CD4-positive, alpha-beta T cell treated with Interferon alpha-2 for 1 hour (primary cell): ENCODE measurements at places on chromosomes 11 and 22.

DNA sequence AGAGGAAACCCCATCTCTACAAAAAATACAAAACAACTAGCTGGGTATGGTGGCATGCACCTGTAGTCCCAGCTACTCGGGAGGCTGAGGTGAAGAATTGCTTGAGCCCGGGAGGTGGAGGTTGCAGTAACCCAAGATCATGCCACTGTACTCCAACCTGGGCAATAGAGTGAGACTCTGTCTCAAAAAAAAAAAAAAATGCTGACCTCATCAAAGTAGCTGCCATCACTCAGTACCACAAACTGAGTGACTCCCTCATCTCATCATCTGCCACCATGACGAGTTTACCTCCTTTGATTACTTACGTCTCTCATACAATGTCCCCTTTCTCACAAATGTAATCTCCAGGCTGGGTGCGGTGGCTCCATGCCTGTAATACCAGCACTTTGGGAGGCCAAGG, 117.2 kb upstream of the CLPB start:
- DNase-seq, result no peak

DNA sequence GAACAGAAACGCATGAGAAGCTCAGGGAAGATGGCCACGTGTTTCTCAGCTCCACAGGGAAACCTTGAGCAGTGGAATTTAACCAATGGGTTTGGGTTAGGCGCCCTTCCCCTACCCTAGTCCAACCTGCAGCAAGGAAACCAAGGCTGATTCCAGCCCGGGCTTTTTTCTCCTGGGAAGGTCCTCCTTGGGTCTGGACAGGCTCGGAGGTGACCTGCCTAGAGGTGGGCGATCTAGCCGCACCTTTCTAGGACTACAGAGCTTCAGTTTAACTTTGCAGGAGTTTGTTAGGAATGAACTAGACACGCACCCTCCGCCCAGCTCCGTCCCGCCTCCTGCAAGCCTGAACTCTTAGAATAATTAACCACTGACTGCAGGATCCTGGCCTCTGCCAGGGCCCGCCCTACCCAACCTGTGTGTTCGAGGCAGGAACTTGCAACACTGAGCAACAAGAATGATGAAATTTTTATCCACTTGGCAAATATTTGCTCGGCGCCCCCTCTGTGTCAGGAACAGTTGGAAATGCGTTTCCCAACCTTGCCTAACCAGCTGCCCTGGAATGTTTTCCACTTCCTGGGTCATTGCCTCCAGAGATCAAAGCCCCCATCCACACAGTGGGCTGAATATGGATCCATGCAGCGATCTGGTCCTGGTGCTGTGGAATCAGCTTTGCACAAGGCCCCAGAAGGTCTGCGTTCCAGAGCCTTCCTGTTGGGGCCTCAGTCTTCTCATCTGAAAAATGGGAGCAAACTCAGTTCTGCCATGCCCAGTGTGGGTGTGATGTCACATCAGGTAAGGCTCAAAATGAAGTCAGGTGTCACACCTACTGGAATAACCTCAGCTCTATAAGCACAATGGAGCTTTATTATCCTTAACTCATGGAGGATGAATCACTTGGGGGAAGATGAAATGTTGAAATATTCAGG, 13.3 kb downstream of the MPST start:
- DNase-seq, result no peak

GRCh38 chr11:74820763-74821162, 72.1 kb downstream of the RNF169 start:
- no peak for DNase-seq

DNA sequence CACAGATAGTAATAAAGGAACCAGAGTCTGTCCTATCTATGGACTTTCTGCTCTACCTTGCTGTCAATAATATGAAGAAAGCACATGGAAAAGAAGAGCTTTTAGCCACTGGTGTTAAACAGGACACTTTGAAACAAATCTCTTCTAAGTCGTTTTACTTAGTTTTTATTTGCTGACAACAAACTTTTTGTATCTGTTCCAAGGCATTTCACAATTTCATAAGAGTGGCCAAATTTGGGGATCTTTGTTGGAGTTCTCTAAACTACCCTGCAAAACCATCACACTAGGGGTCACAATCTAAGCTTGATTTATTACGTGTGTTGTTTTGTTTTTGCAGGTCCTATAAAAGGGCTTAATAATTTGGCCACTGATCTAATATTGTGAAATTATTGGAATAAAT, 54.4 kb downstream of the BBOX1 start:
- no peak for DNase-seq

DNA sequence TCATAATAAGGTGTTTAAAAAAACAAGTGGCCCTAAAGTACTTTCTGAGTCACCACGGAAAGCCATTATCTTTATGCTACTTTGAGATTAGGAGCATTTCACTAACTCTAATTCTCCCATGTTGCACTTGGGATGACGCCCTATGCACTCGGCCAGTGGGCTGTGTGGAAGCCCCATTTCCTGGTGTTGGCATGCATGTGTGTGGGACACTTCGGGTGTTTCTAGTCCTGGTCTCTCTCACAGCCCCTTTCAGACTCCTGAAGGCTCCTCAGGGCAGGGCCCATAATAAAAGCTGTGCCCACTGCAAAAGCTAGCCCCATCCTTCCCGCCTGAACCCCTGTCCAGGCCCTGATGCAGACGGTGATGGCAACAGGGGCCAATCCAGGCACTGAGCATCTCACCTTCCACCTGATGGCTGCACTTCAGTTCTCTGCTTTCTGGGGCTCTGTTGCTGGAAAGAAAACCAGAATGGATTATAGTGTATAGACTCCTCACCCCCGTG, 14.9 kb upstream of the FXYD2 start:
- DNase-seq, result no peak

- DNase-seq, result no peak
These were observed 11.6 kb downstream of the MMP3 start for GRCh38 chr11:102831489-102832440.

GRCh38 chr11:134616038-134616437, 204.0 kb upstream of the B3GAT1 start:
- DNase-seq, result no peak

DNA sequence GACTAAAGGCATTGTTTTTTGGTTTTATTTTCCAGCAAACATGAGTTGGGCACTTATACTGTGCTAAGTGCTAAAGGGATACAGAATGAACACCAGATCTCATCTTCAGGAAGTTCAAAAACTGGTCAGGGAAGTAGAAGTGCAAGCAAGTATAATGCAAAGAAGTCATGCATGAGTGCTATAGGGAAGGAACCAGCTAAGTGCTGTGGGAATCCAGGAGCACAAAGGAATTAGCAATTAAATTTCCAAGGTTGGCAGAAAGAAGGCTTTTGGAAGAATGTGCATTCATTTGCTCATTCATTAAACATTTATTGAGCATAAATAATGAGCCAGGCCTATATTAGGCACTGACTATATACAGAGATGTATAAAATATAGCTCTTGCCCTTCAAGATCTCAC, 143.7 kb upstream of the ARHGAP42 start:
- no peak for DNase-seq

DNA sequence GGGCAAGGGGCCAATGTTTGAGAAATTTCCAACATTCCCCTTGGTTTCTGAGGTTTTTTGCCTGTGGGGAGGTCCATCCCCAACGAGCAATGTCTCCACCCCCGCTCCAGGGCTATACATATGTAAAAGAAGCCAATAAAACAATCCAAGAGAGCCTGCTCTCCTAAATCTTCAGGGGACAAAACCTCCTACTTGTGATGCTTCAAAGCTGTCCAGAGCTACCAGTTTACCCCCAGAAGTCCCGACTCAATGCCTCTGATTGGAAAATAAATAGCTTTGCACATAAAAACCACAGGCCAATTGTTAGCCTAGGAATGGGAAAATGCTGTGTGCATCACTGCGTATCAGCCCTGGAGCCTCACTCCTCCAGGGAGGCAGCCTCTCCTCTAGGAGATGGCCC, 66.0 kb upstream of the PAX6 start:
- DNase-seq, result no peak

DNA sequence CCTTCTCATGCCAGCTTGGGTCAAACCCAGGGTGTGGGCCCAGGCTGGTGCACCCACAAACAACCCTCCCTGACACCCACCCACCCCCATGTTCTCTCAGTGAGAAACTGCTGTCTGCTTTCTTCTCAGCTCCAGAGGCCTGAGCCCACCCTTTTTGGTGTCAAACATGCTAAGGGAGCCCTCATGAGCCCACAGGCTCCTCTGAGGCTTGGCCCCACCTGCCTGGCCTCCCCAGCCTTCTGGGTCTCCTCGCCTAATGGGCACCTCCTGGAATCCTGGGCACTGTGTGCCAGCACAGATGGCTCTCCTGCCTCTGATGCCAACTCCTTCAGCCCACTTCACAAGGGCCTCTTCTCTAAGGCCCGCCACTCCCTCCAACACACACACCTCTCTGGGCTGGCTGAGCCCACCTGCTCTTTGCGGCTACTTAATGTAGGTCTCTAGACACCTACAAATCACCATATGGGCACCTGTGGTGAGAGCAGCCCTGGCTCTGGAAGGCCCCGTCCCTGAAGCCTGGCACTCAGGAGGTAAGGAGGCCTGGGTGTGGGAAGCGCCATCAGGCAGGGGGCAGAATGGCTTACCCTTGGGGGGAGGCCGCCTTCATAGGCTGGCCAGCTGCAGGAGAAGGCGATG, 4.4 kb downstream of the NAGA start:
- DNase-seq, result no peak

GRCh38 chr11:65246506-65246905, 15.3 kb upstream of the POLA2 start:
- DNase-seq, result no peak

DNA sequence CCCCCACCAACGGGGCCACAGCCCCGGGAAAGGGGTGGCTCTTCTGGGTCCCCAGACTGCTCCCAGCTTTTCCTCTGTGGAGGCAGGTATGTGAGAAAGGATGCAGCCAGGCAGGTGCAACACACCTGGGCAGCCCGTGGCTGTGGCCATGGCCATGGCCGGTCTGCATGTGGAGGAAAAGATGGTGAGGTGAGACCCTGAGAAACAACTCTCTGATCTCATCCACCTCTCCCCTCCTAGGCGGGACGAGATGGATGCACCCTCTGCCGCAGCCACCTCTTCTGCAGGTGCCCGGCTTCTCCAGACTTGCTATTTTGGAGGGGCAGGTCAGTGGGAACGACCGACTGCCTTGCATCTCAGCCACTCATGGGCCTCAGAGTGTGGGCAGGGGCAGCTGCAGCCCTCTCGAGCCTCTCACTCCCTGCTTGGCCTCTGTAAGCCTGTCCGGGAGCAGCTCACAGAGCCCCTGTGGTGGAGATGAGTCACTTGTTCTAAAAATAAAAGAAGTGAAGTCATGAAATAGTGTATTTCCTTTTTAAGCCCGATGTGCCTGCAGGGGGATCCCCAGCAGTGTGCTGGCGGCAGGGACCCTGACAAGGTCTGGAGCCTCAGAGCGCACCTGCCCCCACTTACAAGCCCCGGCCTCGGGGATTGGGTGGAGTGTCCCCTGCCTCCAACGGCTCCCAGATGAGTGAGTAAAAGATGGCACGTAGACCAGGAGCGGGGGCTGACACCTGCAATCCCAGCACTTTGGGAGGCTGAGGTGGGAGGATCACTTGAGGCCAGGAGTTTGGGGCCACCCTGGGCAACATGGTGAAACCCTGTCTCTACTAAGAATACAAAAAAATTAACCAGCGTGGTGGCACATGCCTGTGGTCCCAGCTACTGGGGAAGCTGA, 10.7 kb downstream of the SMIM38 start:
- DNase-seq, result no peak

GRCh38 chr22:27775758-27776649, 25.6 kb downstream of the MN1 start:
- DNase-seq, result no peak

DNA sequence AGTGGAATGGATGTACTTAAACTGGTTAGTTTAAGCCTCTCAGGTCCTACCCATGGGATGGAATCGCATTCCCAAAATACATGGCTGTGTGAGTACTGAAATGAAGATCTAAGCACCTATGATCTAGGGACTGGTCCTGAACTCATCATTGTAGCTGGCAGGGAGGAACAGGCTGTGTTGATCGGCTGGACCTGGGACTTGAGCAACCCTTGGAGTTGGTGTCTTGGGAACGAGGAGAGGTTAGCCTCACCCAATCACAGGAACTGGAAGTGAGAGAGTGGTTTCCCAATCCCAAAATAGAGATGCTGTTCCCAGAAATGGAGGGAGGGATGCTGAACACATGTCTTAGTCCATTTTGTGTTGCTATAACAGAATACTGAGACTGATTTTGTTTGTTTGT, 16.4 kb upstream of the ASCC2 start:
- DNase-seq, result no peak

GRCh38 chr11:119323532-119324033, 6.7 kb upstream of the MCAM start:
- peak; percentile 81 for DNase-seq

DNA sequence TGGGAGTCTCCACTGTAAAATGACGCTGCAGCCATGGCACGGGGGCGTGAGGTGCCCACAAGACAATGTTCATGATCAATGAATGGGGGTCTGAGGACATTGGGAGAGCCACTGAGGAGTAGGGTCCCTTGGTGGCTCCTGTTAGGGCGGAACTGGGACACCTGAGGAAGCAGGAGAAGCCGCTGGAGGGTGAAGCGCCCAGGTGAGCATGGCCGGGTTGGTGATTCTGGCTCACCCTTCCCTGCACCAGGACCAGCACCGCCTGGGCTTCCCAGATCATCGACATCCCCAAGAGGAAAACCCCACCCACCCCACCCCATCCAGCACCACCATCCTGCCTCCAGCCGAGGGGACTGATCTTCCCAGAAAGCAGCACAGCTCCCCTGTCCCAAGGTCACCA, 30.6 kb downstream of the SHANK2 start:
- DNase-seq, result no peak

- no peak for DNase-seq
These were observed 244.2 kb downstream of the ETS1 start for GRCh38 chr11:128343135-128343514.

DNA sequence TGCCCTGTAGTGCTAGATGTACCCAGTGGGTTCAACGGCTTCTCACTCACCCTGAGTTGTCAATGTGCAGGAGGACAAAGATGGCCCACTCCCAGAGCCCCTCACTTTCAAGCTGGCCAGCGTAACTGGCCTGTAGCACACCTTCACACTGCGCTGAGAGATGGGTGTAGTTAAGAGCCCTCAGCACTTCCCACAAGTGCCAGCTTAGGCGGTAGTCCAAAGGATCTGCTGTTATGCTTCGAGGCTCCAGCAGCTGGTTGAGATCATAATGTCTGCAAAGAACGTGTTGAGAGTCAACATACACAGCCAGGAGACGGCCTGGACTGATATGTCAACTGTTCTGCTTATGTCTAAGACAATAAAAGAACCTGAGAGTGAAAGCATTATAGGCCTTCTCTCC, 14.7 kb upstream of the CHRNA10 start:
- DNase-seq, result no peak

- DNase-seq, result no peak
These were observed 14.4 kb upstream of the UCP3 start for GRCh38 chr11:74023276-74023675.

GRCh38 chr22:37206118-37206840, 6.0 kb downstream of the SSTR3 start:
- DNase-seq, result no peak

GRCh38 chr11:66854729-66855211, 2.1 kb upstream of the LRFN4 start:
- no peak for DNase-seq

- no peak for DNase-seq
These were observed 40.2 kb upstream of the EMID1 start for GRCh38 chr22:29165321-29166060.
